ENCODE measurements at places on chromosomes 6 and 20. TPM values are rescaled to one million over a fixed set of nuclear protein-coding genes. Genes with fewer than 3 reads are reported as not detected.

The TCP11 gene
- not detected for total RNA-seq

The BTN2A1 gene
- 50.4 TPM for total RNA-seq

The TDRD6 gene
- total RNA-seq, result not detected

The COL12A1 gene
- total RNA-seq, result 106 TPM

The RBCK1 gene
- total RNA-seq, result 124 TPM

DNA sequence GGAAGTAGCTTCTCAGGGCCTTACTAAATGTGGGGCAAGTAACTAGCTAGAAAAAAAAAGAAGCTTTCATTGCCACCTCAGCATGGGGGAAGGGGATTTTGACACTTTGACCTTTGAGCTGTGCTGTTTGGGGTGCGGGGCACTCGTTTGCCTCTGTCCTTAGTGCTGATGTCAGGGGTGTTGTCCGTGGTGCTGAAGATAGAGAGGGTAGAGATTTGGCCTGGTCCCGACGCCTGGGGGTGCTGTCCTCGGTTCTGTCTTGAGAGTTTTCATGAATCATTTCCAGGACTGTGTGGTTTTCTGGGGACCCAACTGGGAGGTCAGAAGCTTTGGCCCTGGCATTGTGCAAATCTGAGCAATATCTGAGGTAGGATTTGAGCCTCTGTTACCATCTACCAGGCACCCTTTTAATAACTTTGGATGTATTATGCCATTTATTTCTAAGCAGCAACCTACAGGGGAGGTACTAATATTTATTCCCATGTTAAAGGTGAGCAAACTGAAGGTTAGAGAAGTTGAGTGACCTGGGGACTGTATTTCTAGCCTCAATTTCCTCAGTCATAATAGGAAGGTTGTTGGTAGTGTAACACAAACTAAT is 78.0 kb downstream of the DLGAP4 start:
- peak; percentile 9 for DNase-seq

DNA sequence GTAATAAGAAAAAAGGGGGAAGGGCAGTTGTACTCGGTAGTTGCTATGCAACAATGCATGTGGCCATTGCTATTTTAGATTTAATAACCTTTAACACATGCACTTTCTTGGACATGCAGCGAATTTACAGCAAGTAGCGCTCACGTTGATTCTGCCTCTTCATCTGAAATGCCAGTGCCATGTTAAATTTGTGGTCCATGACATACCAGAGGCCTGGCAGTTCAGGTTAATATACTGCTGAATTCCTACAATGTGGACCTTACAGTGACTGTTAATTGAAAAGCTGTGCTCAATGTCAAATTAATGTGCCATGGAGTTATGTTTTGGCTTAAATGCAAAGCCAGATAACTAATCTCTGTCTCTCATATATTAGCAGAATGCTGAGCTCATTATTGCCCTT is 699.7 kb downstream of the DOK5 start:
- no peak for DNase-seq

DNA sequence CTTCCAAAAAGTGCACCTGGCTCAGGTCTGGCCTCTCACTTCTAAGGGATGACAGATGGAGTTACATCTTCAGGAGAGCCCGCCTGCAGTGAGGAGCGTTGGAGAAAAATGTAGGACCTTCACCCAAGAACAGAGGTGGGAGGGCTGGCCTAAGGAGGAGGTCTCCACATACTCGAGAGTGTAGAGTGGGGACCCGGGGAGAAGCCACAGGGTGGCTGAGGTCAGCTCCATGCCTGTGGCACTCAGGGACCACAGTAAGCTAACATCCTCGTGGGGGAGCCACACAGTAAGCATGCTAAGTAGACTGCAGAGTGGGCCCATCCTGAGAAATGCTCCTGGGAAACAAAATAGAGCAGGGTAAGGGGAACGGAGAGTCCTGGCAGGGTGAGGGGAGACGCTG is 24.0 kb downstream of the AAR2 start:
- no peak for DNase-seq

DNA sequence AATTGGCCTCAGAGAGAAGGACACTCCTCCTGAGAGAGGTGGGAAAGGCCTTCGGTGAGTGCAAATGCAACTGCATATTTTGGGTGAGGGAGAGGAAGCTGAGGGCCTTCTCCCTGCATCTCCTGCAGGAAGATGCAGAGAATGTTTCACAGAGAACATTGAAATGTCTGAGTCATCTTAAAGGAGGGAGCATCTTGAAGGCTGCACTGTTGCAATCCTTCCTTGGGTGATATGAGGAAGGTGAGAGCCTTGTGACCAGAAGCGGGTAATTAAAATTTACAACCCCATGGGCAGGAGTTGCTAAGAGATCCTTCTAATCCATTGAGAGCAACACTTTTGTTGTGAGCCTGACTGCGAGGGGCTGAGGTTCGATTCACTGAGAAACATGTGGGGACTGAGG is 375.7 kb upstream of the MARCKS start:
- no peak for DNase-seq
